Right cardiac atrium (tissue), 5 donors: ENCODE measurements at places on chromosomes 3 and 15. TPM values are rescaled to one million over a fixed set of nuclear protein-coding genes. Genes with fewer than 3 reads are reported as not detected.

DNA sequence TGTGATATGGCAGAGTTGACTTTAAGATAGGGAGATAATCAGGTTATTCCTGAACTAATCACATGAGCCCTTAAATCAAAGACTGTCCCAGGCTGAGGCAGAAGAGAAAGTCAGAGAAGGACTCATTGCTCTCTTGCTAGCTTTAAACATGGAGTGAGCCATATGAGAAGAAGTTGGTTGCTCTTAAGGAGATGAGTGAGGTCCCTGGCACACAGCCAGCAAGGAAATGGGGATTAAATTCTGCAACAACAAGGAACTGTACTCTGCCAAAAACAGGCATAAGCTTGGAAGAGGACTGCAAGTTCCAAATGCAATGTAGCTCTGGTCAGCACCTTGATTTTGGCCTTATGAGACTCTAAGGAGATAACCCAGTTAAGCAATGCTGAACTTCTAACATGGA, 457.0 kb downstream of the PLOD2 start:
- no peak for DNase-seq

DNA sequence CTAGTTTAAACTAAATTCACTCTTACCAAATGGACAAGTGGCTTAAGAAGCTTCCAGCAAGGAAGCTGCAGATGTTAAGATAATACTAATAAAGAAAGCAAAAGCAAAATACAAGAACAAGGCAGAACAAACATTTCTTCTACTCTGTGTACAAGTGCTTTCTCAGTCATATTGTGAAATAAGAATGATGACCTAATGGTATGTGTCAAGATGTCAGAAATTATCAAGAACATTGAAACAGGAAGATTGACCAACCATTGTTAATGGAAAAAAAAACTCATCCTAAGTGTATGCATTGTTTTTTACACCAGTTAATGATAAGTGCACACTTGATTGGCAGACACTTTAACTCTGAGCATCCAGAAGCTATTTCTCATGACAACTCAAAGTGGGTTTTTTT, 65.4 kb upstream of the P2RY1 start:
- DNase-seq, result no peak

DNA sequence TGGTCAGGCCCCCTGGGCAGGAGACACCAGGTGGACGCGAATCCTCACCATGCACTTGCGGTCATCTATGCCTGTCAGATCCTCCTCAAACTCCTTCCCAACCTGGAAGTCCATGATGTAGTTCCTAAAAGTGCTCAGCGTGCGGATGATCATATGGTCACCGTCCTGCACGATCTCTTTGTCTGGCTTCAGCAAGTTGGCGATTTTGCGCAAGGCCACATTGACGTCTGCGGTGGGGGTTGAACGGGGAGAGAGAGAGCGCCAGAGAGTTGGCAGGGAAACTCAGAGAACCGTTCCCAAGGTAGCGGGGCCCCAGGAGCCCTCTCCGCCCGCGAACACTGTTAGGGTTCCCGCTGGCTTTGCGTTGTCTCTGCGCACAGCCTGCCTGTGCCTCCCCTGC, 809 bp downstream of the RBP1 start:
- peak; percentile 87 for DNase-seq

- peak; percentile 77 for DNase-seq
Measured at GRCh38 chr3:29637068-29637467, 356.2 kb downstream of the RBMS3 start.

- DNase-seq, result no peak
Measured at GRCh38 chr15:29924750-29925149, 102.5 kb upstream of the TJP1 start.

DNA sequence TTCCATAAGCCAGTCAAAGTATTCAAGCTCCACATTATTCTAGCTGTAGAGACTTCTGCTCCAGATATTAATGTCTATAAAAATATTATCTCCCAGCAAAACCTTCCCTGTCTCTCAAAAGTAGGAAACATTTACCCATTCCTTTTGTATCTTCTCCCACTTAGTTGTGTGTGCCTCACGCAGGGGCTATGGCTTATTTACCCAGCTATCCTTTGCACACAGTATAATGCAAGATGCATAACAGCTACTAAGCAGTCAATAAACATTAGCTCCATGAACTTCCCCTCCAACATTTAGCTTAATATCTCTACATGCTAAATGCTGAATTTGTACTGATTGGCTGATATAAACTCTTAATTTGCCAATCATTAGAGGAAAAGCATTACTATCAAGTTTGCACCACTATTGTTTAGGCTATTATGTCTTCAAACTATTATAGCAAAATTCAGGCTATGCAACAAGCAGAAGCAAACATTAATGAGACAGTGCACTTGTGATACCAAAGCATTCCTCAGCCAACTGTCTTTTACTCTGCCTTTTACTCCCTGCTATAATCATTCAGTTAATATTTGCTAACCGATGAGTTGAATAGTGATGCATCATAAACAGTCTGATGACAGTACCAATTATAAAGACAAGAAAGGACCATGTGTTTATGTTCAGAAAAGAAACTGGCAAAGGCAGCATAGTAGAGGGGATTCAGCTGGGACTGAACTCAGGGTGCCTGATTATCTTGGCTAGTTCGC, 81.2 kb downstream of the PLCH1 start:
- no peak for DNase-seq

- no peak for DNase-seq
Measured at GRCh38 chr3:150495149-150495548, 51.1 kb downstream of the SERP1 start.

DNA sequence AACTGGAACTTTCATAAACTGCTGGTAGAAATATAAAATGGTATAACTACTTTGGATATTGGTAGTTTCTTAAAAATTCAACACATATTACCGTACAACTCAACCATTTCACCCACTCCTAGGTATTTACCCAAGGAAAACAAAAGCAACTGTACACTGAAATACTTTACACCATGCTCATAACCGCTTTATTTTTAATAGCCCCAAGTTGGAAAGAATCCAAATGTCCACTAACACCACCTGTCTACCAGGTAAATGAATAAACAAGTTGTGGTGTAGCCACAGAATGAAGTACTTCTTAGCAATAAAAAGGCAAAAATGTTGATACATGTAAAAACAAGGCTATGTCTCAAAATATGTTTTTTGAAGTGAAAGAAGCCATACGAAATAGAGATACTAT, 215.9 kb upstream of the PEX5L start:
- no peak for DNase-seq

DNA sequence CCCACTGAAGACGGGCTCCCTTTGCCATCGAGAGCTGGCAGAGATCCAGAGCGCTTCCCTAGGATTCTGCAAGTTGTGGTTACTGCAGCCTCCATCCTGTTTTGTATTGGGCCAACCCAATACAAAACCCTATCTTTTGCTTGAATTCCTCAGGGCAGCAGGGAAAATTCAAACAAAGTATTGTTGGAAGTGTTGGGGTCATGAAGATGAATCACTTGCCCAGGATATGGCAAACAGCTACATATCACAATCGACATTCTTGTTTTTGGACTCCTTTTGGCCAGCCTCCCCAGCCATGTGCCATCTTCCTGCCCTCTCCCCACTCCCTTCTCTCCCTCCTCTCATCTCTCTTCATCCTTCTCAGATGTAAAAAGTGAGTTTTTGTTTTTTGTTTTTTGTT, 100.0 kb upstream of the TRIM42 start:
- no peak for DNase-seq

DNA sequence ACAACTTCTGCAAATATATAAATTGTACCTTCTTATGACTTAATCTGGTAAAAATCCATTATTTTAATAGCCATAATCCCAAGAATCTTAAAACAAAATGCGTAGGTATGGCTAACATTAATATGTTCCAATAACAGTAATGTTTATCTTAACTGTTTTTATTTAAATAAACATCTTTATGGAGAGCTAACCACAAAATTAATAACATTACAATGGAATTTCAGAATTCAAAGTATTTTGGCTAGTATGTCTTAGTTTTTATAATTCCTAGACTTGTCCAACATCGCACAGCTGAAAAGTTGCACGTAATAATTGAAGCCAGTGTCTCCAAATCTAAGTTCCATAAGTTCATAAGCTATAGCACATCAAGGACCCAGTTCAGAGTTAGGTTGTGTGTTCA, 47.6 kb downstream of the ANKRD28 start:
- DNase-seq, result no peak

GRCh38 chr15:33360886-33361285, 50.1 kb downstream of the RYR3 start:
- DNase-seq, result no peak

DNA sequence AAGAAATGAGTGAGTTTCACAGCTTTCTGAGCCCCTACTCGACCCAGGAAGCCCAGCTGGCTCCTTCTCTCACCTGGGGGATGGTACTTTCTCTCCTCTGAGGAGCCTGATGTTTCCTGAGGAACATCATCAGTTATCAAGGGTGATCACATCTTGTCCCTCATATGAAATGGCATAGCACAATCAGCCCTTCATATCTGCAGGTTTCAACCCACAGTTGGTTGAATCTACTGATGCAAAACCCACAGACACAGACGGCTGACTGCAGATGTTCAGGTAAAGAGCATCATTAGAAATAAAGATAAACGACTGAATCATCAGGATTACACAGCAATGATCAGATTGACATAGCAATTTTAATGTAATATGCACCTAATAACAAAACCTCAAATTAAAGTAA, 93.6 kb upstream of the OSTN start:
- no peak for DNase-seq

- no peak for DNase-seq
Measured at GRCh38 chr15:77001351-77001750, 6.4 kb downstream of the PSTPIP1 start.

GRCh38 chr3:196989721-196990262, 21.2 kb upstream of the PIGZ start:
- no peak for DNase-seq

DNA sequence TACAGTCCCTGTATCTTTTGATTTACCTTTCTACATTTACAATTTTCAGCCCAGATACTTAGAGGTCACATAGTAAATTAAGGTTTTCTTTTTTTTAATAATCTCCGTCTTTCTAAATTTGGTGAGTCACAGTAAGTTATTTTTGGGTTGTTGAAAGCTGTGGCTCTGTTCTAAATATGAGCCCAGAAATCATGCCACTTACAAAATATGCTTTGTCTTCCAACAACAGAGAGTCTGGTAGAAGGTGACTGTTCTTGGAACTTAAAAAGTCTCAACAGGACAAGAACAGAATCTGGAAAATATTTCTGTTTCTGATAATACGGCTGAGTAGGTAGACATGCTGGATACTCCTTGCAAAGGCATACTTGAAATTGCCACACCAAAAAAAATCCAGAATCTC, 16.0 kb downstream of the GOLGA8S start:
- DNase-seq, result no peak

- peak; percentile 44 for DNase-seq
Measured at GRCh38 chr3:124217542-124217941, 225.6 kb upstream of the ROPN1 start.

GRCh38 chr15:83711236-83711635, 57.3 kb downstream of the ADAMTSL3 start:
- no peak for DNase-seq

DNA sequence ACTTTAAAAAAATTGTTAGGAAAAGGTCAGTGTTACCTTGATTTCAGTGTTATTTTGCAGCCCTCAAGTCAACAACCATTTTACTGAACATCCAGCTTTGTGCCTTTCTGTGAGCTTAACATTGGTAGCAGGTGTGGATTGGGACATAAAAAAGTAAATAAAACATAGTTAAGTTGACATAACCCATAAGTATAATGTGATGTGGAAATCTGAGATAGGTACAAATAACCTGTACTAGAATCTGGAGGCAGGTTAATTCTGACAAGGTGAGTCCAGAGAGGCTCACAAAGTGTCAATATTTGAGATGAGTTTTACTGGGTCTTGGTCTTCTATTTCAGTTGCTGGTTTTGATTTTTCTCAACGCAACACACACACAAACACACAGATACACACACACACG, 151.3 kb downstream of the LPP start:
- DNase-seq, result no peak

The PRR20G gene
- not detected for polyA plus RNA-seq

The GLDN gene
- 2.3 TPM for polyA plus RNA-seq

The STXBP5L gene
- not detected for polyA plus RNA-seq

The DNAJC19 gene
- 106 TPM for polyA plus RNA-seq

The CKMT1A gene
- 1.8 TPM for polyA plus RNA-seq

The ATP13A5 gene
- 0.07 TPM for polyA plus RNA-seq
